Stimulated activated CD4-positive, alpha-beta T cell treated with anti-CD3 and anti-CD28 coated beads, Interleukin-2, amount 100 ng/mL, for 4 hours (primary cell): ENCODE measurements at places on chromosomes 6 and 20.

- DNase-seq: no peak
Measured at GRCh38 chr6:110619275-110619908, 143.0 kb upstream of the SLC22A16 start.

DNA sequence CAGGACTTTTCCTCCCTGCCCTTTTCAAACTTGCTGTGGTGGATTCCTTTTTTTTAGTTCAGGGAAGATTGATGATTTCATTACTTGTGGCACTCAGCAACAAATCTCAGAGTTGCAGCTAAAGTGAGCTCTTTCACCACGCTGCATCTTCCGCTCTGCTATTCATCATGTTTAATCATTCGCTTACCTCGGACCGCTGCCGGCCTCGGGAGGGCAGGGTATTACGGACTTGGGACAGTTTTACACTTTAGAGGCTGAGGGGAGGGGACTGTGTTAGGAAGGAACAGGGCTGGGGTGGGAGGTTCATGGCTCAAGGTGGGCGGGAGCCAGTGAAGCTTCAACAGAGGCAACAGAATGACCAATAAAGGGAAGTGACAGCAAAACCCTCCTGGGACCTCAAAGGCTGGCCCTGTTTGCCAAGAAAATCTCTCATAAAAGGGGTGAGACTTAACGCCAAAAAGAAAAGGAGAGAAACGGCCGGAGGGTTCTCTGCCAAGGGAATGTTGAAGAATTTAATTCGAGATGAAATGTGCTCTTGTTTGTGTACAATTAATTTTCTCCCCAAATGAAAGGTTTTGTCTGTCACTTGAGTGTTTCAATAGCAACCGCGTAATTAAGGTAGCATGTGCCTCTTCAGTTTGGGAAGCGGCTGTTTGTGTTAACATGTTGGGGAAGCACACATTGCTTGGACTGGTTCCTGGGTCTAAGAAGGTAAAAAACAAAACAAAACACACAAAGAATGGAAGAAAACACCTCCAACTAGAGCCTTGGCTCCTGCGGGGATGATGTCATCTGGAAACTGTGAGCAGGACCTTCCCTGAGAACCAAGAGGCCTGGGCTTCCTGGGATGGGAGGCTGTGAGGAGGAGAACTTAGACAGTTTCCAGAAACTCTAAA, 72.5 kb upstream of the SULF2 start:
- DNase-seq: no peak

- no peak for DNase-seq
Measured at GRCh38 chr20:49228676-49229075, 9.5 kb downstream of the DDX27 start.

GRCh38 chr6:19370831-19371230, 466.3 kb upstream of the ID4 start:
- DNase-seq: no peak

DNA sequence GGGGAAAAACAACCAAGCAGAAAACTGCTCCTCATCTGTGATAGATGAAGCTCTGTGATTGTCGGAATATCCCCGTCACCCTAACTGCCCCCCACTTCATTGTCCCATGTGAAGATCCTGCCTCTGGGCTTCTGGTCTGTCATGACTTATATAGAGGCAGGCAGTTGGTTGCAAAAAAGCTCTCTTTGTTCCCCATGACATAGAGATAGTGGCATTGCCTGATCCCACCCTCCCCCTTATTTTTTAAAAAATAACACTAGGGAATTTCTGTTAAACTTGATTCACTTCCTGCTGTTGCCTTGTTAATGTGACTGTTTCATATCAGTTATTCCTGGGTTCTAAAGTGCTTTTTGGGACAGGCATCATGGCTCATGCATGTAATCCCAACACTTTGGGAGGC, 203.1 kb downstream of the JARID2 start:
- DNase-seq: no peak

GRCh38 chr6:159056003-159056402, 11.2 kb upstream of the TAGAP start:
- no peak for DNase-seq

DNA sequence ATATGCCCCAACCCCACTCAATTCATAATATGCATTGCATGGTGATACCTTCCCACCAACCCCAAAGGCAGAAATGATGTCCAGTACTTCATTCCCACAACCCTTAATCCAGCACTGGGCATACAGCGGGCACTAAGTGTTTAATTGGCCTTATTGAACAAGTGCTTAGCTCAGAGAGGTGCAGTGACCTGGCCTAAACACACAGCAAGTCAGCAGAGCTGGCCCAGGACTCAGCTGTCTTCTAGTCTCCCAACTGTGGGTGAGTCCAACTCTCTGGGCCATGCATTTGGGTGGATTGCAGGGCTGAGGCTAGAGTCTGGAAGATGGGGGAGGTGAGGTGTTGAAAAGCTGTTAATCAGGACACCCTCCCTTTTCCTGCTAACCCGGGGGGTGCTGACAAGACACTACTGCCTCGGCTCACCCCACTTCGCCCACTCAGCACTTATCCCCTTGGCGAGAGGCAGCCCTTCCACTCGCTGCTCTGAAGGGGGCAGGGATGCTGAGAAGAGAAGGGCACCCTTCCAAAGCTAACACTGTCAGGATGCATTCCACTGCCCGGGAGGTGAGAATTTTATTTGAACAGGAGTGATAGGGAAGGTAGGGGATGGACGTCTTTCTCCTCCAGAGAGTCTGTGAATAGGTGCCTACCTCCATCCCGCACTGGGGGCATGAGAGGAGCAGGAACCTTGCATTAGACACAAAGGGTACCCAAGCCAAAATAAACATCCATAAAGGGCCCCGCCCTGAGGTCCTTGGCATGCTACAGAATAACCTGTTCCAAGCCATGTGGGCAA, 14.2 kb downstream of the KCNK5 start:
- DNase-seq: no peak

DNA sequence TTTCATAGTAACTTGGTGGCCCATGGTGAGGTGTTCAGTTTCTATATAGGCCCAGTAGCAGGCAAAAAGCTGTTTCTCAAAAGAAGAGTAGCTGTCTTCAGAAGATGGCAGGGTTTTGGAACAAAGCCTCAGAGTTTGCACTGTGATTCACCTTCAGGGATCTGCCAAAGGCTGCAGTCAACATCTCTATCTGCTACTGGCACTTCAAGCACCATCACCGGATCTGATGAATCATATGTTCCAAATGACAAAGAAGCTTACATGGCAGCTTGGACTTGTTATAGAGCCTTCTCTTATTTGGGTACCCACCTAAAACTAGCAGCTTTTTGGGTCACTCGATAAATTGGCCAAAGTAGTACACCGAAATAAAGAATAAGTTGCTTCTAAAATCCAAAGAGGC, 39.5 kb downstream of the PKIB start:
- DNase-seq: no peak

- DNase-seq: no peak
Measured at GRCh38 chr6:56746767-56747504, 104.2 kb upstream of the DST start.

- no peak for DNase-seq
Measured at GRCh38 chr6:28896505-28897368, 27.0 kb downstream of the TRIM27 start.

GRCh38 chr20:10654630-10655029, 19.2 kb downstream of the JAG1 start:
- no peak for DNase-seq

DNA sequence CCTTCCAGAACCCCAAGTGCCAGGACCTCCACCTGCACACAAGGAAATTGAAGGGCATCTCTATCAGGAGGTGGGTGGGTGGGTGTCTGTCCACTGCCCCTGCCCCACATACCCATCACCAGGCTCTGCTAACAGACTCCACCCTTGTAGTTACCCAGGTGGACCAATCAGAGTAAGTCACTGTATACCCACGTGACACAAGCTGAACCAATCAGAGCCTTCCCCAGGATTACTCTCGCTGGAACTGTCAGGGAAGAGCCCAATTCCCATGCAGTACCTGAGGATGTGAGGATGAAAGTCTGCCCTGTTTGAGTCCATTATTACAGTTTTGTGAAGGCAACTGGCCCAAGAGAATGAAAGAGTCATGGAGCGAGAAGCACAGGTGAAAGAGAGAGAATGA, 4.2 kb downstream of the OCSTAMP start:
- DNase-seq: no peak

- DNase-seq: no peak
Measured at GRCh38 chr6:91149956-91150705, 563.3 kb upstream of the MAP3K7 start.

DNA sequence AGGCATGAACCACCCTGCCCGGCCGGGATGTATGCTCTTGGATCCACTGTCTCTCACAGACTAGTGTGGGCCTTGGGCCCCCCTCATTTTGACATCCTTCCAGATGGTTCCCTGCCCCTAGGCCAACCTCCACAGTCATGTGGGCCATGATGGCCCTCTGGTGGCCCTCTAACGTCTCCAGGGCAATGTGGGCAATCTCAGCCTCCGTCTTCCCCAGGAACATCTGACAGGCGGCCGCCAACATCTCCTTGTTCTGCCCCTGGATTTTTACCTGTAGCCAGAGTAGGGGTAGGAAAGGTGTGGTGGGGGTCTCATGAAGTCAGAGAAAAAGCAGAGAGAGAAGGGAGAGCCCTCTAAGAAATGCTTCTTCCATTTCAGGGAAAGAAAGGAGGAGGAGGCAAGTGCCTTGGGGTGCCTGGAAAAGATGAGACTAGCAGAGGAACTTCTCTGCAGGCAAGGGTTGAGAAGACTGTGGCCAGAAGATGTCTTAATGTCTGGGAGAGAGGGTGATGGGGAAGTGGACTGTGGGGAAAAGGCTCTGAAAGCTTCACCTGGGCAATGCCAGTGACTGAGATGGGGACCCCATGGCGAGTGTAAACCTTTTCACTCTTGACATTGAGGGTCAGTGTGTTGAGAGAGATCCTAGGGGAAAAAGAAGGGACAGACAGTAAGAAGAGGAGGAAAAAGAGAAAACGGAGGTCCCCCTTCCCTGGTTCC, 1.3 kb downstream of the FLOT1 start:
- peak; percentile 34 for DNase-seq

DNA sequence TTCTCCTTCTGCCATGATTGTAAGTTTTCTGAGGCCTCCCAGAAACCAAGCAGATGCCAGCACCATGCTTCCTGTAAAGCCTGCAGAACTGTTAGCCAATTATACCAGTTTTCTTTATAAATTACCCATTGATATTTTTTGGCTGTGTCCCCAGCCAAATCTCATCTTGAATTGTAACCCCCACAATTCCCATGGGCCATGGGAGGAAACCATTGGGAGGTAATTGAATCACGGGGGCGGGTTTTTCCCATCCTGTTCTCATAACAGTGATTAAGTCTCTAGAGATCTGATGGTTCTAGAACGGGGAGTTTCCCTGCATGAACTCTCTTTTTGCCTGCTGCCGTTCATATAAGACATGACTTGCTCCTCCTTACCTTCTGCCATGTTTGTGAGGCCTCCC, 788.5 kb downstream of the C6orf118 start:
- DNase-seq: no peak

- no peak for DNase-seq
Measured at GRCh38 chr6:116557893-116558292, 4.3 kb downstream of the CALHM4 start.

DNA sequence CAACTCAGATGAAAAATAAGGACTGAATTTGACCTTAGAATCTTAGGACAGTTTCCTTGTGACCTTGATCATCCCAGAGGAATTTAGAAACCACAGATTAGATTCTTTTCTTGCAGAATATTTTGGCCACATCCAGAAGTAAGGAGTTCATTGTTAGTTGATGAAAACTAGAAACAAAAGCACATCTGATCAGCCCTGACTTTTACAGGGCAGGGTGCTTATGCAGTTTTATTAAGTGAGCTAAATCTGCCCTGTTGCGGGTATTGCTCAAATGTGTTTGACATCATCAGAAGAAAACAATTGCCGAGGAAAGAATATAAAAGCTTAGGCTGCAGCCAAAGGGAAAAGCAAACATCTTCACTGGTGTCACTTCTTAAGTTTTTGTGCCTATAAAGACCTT, 100.8 kb downstream of the MTFR2 start:
- DNase-seq: no peak

DNA sequence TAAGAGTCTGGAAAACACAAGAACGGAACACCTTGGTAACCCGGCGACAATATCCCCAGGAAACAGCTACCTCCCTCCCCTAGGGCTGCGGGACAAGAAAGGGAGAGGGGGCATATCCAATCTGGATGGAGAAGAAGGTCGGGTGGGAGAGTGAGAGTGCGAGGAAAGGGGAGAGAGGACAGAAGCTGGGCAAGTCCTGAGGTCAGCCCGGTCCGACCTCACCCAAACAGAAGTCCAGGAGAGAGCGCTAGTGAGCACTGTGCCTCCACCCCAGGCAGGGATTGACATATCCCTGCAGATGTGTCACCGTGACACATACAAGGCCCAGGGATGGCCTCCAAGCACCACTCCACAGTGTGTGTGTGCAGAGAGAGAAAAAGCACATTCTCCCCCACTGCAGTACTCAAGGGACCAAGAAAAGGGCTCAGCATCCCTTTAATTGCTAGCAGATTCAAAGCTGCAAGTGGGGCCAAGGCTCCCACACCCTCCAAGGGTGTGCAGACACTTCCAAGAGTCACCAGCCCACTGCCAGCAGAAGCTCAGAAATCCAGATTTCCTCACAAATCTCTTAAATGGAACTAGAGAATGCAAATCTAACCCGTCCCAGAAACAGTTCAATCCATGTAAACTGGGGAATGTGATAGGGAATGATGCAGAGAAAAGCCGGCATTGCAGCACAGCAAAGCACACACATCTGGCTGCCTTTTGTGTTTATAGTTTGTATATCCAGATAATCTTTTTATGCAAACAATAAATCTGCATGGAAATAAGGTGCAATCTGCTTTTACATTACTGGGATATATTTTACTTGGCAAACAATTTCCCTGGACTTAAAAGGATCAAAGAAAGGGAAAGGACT, 3.1 kb downstream of the PXDC1 start:
- no peak for DNase-seq

GRCh38 chr6:125932451-125932795, 24.1 kb upstream of the HINT3 start:
- no peak for DNase-seq

DNA sequence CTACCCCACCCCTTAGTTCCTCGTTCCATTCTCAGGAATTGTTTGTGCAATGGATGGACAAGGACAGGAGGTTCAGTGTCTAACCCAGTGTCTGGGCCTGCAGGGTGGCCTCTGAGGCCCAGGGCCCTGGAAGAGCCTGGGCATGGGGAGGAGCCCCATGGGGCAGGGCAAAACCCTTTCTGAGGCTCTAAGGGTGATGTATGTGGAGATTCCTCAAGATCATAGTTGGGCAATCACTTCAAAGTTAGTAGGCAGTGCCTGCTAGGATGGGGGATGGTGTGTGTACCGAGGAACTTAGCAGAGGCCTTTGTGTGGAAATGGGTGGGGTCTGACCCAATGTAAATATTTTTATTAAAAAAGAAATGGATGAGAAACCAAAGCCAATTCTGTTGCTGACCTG, 6.7 kb upstream of the C2 start:
- no peak for DNase-seq

- DNase-seq: no peak
Measured at GRCh38 chr6:3715285-3715684, 36.2 kb downstream of the PXDC1 start.
